HS-5 (cell line): ENCODE measurements at places on chromosomes 12 and 14.

- DNase-seq, result no peak
Observed at GRCh38 chr14:26841326-26841725, 243.5 kb upstream of the NOVA1 start.

DNA sequence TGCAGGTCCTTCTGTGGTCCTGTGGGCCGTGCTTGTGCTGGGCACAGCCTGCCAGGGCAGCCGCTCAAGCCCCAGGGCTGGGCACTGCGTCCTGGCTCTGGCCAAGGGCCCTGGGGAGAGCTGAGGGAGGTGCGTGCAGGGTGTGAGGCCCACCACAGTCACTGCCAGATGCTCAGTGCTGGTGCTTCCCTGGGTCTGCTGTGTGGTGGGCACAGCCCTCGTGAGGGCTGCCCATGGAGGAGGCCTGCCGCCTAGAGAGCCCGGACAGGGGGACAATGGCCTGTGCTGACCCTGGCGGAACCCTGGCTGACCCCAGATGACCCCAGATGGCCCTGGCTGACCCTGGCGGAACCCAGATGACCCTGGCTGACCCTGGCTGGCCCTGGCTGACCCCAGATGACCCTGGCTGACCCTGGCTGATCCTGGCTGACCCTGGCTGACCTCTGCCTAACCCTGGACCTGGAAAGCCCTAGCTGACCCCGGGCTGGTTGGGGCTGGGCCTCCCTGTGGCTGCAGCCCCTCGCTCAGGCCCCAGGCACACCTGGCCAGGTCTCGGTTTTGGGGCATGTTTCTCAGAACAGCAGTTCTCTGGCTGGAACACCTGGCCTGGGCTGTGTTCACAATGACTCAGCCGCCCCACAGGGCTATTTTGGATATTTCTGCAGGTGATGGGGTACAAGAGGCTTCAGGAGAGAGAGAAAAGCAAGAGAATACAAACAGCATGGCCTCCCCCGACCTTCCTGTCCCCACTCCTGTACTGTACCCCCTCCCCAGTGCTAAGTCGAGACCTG, 55.4 kb downstream of the TMEM121 start:
- no peak for DNase-seq

DNA sequence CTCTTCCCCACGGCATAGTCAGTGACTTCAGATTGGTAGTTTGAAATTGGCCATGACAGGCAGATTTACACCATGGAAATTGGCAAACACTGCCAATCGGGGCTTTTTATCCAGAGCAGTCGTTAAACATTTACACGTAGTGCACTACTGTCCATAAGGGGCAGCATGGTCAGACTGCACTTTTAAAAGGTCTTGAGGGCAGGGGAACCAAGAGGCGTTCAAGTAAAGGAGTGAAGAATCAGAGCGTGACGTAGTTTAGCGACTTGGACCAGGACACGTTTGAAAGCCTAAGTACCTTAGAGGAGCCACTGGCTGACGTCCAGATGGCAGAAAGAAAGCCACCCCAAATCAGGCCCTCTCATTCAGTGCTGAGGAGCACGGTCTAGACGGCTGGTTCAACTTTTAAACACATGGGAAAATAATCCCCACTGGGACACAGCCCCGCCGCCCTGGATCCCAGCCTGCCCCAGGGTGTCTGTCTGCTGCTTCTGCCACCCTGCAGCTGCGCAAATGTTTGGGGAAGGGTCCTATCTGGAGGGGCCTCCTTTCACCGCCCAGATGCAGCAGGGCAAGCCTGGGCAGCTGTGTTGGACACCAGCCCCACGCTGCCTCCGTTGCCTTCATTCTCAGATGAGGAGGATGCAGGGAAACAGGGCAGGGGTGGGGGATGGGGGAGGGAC, 52.5 kb upstream of the PPP2R5C start:
- no peak for DNase-seq

DNA sequence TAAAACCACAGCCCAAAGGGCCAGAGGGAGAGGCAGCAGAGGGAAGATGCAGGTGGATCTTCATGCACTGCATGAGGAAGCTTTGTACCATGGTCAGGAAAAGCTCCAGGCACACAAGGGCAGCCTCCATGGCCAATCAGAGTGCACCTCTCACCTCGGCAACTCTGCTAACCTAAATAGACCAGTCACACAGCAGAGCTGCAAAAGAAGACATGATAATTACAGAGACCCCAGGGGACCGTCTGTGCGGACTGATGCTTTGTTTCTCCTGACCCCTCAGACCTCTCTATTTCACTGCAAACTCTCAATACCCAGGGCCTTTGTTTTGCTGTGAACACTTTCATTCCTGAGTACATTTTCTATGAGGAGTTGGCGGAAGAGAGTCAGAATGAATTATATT, 10.7 kb upstream of the TCL1B start:
- DNase-seq, result no peak

DNA sequence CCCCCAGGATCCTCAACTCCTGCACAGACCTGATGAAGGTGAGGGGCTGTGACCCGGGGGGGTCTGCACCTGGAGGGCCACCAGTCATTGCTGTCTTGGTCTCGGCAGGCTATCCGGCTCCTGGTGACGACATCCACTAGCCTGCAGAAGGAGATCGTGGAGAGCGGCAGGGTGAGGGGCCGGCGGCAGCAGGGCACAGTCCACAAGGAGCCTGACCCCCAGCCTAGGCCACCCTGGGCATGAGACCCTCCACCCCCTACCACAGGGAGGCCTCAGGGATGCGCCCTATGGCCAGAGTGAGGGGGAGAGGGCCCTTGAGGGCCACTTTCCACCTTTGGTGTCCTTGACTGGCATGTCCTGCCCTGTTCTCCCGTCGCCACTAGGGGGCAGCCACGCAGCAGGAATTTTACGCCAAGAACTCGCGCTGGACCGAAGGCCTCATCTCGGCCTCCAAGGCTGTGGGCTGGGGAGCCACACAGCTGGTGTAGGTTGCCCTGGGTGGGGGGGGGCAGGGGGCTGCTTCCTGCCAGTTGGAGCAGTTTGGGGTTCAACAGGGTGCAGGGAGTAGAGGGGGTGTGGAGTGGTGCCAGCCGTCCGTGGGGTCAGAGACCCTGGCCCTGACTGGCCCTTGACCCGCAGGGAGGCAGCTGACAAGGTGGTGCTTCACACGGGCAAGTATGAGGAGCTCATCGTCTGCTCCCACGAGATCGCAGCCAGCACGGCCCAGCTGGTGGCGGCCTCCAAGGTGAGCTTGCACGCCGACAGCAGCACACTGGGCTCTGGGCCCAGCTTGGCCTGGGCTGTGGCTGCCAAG, 25.0 kb downstream of the HIP1R start:
- DNase-seq, result no peak

GRCh38 chr14:32327255-32327961, 1.7 kb upstream of the AKAP6 start:
- DNase-seq, result no peak

DNA sequence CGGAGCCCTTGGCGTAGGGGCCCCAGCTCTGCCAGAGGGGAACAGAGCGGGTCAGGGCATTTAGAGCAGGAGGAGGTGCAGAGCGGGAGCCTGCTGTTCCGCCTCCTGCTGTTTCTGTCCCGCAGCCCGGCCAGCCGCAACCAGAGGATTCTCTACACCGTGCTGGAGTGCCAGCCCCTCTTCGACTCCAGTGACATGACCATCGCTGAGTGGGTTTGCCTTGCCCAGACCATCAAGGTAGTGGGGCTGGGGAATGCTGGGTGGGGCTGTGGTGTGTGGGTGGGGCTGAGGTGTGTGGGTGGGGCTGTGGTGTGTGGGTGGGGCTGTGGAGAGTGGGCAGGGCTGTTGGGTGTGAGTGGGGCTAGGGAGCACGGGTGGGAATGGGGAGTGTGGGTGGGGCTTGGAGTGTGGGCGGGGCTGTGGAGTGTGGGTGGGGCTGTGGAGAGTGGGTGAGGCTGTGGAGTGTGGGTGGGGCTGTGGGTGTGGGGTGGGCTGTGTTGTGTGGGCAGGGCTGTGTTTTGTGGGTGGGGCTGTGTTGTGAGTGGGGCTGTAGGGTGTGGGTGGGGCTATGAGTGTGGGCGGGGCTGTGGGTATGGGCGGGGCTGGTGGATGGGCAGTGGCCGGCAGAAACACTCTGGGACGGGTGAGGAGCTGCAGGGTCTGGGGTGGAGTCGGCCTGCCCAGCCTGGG, 8.0 kb downstream of the ASPG start:
- DNase-seq, result no peak

GRCh38 chr14:21264025-21264801, 5.0 kb downstream of the HNRNPC start:
- peak; percentile 63 for DNase-seq

DNA sequence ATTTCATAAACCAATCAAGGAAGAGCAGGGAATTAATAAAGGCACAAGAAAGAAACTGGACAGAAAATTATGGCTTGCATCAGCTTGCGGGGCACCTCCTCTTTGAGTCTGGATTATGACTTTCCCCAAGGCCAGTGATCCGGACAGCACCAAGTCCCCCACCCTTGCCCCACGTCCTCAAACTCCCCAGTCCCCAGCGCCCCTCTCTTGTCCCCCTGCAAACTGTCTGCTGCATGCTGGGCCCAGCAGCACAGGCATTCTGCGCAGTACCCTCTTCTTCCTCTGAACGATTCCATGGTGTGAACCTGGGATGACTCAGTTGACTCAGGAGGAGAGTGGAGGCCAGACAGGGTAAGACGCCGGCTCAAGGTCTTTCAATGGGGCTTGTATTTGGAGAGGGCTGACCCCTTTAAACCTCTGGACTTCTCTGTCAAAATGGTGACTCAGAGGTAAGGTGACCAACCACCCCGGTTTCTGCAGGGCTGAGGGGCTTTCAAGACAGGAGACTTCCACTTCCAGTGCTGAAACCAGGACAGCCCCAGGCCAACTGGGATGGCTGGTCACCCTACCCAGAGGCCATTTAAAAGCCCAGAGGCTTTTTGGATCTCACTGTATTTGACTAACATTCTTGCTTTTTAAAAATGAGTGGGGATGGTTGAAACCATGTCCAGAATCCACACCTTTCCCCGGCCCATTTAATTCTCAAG, 13.5 kb downstream of the C14orf132 start:
- DNase-seq, result no peak

DNA sequence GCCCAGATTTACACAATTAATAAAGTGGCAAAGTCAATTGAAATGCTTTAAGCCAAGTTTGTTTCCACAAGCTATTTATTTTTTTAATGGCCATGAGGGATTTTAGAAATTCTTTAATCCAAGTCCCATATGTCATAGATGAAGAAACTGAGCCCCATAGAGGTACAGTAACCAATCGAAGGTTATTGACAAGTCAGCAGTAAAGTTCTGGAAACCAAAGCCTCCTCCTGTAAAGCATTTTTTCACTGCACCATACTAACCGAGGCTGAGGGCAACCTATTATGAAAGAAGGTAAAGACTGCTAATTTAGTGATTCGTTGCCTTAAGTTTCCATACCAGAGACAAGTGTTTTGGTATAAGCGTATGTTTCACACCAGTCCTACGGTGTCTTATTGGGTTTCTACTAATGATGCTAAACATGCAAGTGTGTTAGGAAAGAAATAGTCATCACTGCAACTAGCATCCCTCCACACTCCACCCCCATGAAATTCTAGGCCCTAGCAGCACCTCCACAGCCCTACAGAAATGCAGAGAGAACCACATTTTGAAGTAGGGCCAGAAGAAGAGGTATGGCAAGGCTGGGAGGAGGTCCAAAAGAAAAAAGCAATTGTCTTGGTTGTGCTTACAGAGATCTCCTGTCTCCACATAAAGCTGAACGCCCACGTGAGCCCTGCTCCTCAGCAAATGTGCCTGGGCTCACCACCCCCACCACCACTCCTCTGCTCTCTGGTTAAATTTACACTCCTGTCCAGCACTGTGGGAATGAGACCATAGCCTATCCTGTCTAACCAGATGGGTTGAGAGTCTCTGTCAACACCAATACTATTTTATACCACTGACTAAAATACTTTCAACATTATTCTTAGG, 271.1 kb upstream of the G2E3 start:
- DNase-seq, result no peak

GRCh38 chr14:27672047-27672446, 1074.2 kb upstream of the NOVA1 start:
- DNase-seq, result no peak

- DNase-seq, result no peak
Observed at GRCh38 chr14:44657203-44657602, 150.1 kb upstream of the FSCB start.

DNA sequence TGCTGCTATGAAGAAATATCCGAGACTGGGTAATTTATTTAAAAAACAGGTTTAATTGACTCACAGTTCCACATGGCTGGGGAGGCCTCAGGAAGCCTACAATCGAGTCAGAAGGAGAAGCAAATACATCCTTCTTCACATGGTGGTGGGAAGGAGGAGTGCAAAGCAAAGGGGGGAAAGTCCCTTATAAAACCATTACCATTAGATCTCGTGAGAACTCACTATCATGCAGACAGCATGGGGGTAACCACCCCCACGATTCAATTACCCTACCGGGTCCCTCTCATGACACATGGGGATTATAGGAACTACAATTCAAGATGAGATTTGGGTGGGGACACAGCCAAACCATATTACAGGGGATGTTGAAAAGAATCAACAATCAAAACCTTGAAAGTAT, 74.9 kb downstream of the PPM1H start:
- DNase-seq, result no peak

- peak; percentile 24 for DNase-seq
Observed at GRCh38 chr14:103808403-103809001, 38.9 kb downstream of the PPP1R13B start.

DNA sequence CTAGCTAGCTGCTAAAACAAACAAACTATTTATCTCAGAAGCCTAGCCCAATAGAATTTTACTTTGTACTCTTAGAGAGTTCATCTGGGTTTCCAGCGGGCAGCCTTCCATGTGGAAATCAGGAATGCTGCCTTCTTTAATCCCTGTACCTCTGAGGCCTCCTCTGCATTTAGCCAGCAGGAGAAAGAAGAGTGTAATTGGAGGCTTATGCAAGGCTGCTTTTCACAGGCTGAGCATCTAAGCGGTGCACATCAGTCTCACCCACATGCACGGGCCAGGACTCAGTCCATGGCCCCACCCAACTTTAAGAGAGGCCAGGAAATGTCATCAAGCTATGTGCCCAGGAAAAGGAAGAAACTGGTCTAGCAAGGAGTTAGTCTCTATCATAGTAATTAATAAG, 14.0 kb upstream of the PTGDR start:
- no peak for DNase-seq

DNA sequence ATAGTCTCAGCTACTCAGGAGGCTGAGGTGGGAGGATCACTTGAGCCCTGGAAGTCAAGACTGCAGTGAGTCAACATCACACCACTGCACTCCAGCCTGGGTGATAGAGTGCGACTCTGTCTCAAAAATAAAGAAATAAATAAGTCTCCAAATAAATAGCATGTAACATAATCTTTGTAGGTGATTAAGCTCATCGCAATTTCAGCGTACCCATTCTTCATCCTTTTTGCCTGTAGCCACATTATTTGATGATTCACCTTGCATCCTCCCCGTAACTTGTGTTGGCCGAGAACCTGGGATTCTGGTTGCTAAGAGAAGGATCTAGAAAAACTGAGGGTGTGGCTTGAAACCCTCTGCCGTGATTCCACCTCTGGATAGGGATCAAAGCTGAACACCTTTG, 115.1 kb downstream of the GALC start:
- no peak for DNase-seq

DNA sequence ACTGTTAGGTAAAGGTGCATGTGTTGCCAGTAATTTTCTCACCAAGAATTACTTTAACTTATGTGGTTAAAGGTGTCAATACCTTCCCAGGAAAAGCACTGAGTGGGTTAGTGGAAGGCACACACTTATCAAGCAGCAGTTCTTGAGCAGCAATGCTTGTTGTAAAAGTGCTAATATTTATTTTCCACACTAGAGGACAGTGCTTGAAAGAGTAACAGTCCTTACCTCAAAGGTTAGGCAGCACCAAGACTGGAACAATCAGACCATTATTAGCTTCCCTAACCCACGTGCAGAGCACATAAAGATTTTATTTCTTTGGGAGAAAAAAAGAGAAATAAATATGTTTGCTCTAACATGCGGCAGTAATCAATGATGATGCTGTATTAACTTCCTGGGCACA, 48.8 kb upstream of the KRR1 start:
- no peak for DNase-seq

- no peak for DNase-seq
Observed at GRCh38 chr12:52903855-52904508, 894 bp downstream of the KRT8 start.
